ENCODE measurements at places on chromosomes 2 and 18.

DNA sequence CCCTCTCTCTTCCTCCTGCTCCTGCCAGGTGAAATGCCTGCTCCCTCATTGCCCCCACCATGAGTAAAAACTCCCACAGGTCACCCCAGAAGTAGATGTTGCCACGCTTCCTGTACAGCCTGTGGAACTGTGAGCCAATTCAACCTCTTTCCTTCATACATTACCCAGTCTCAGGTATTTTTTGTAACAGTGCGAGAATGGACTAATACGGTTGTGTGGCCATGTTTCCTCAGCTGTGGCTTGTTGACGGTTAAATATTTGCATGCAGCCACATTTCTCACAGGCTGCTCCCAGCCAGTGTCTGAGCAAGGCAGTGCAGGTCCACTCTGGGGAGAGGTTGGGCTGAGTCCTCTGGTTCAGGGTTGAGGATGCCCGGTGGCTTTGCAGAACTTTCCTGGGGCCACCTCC is 27.8 kb upstream of the COPS8 start:
- DNase-seq: no peak

- no peak for DNase-seq
Observed at GRCh38 chr2:12173271-12173942, 427.0 kb downstream of the LPIN1 start.

DNA sequence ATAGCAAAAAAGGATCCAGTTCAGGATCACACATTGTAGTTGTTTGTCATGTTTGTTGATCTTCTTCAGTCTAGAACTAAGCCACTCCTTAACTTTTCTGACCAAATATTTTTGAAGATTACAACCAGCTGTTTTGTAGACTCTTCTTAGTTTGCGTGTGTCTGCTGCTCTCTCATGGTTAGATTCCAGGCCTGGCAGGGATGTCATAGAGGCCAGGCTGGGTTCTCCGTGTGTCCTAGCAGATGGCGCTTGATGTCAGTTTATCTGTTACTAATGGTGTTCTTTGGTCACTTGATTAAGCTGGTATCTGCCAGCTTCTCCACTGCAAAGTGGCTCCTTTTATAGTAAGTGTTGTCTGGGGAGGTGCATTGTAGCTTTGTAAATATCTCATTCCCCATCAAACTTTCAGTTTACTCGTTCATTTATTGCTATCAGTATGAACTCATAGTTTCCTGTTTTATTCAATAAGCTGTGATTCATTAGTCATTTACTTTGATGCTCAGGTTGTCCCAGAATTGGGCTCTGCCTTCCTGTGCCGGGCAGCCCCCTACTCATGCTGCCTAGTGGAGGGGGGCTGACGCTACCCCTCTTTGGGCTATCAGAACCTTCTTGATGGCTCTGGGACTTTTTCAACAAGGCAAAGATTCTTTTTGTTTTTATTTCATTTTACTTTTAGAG is 42.1 kb downstream of the GRHL1 start:
- DNase-seq: no peak

DNA sequence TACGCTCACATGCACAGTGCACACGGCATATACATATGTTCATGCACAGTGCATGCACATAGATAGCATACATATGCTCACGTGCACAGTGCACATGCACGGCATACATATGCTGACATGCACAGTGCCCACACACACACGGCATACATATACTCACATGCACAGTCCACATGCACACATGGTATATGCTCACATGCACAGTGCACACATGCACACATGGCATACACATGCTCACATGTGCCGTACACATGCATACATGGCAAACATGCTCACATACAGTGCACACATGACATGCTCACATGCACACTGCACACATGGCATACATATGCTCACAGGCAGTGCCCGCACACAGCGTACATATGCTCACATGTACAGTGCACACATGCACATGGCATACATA is 97.7 kb upstream of the CTDP1 start:
- DNase-seq: no peak

GRCh38 chr2:200469708-200470211 is 40.1 kb downstream of the KCTD18 start:
- no peak for DNase-seq

DNA sequence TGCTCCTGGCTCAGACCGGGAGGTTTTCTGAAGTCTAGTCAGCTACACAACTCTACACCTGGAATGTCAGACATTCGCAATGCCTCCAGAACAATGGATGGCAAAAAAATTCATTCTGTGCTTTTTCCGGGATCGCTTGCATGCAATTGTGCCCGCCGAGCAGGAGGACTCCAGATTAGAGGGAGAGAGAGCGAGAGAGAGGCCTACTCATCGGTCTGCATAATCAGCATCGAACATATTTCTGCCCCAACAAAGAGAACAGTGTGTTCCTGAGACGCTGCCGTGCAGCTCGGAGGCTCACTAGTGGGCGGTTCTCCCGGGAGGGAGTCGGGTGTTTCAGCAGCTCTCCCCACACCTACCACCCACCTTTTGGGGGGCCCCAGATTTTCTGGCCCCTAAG is 117.1 kb downstream of the KLHL29 start:
- DNase-seq: no peak

DNA sequence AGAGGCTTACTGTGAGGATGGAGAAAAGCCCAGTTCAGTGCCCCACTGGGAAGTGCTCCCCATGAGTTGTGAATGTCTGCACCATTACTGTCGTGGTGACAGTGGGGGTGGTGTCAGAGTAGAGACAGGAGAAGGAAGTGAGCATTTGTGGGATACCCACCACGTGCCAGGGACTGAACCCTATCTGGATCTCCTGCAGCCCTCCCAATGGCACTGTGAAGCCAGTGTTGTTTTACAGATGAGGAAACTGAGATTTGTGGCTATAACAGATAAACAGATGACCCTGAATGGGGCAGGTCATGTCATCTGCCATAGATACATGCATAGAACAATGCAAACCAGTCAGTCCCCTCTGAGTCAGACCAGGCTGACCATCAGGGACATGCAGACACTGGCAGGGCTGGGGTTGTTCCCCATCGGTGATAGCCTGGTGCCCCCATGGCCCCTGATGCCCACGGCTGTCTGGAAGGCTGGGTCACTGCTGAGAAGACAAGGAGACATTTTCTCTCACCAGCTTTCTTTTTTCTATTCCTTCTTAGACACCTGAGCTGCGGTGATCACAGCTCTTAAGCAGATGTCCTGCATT is 60.8 kb downstream of the EMILIN2 start:
- DNase-seq: no peak

All from NCI-H2029 (cell line).